NCI-H1105 (cell line): ENCODE measurements at places on chromosomes 2 and 18.
A peak's percentile ranks its signal among the peaks of the same experiment; 100 is the strongest.

DNA sequence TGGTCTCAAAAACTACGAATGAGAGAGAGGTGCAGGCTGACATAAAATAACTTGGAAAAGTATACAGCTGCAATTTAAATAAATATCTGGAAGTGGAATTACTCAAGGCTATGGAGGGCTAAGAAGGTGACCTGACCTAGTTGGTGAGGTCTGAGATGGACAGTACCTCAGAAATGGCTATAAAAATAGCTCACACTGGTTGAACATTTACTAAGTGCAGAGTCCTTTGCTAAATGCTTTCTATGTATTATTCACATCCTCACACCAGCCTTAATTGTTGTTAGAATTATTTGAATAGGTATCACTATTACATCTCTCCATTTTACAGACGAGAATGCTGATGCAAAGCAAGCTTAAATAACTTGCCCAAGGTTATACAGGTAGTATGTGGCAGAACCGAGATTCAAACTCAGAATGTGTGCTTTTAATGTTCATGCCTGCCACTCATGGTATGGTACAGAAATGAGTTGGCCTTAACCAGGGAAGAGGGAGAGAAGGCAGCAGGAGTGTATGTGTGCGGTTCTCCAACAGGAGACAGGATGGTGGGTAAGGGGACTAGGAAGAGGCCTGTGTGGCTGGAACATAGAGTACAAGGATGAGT, 37.4 kb downstream of the MRPL44 start:
- no peak for DNase-seq

GRCh38 chr2:189409131-189409530, 32.1 kb upstream of the WDR75 start:
- DNase-seq = no peak

DNA sequence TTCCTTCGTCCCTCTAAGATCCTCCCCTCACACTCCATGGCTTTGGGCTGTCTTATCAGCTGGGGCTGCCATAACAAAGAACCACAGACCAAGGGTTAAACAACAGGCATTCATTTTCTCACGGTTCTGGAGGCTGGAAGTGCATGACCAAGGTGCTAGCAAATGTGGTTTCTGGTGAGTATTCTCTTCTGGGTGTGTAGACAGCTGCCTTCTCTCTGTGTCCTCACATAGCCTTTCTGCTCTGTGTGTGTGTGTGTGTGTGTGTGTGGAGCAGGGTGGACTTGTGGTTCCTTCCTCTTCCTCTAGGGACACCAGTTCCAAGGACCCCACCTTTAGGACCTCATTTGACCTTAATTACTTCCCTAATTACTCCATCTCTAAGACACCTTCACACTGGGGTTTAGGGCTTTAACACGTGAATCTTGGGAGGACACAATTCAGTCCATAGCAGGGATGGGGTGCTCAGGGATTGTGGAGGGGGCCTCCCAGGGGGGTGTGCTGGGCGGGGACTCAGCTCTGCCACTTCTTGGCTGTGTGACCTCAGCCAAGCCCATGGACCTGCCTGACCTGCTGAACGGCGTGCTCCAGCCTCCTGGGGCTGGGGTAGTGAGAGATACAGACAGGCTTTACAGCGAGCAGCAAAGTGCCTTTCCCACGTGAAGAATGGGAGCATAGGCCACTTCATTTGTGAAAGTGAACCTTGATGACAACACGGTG, 38.0 kb downstream of the ACKR3 start:
- DNase-seq = no peak

- no peak for DNase-seq
Measured at GRCh38 chr2:169822785-169823392, 1.8 kb downstream of the METTL5 start.

DNA sequence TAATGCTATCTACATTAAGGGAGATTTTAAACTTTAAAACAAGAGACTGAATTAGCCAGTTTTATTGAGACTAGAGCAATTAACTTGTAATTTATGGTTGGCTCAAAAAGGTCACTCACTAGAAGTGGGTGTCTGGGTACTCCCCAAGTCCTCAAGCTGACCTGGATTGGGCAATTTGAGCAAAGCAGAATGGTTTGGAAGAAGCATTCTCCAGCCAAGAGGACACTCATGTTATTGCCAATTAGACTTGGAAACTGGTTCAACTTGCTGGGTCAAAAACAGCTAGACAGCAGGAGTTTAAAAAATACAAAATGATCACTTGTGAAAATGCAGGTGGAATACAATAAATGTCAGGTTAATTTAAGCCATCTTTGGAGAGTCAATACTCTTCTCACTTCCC, 29.5 kb upstream of the MYO1B start:
- DNase-seq = no peak

DNA sequence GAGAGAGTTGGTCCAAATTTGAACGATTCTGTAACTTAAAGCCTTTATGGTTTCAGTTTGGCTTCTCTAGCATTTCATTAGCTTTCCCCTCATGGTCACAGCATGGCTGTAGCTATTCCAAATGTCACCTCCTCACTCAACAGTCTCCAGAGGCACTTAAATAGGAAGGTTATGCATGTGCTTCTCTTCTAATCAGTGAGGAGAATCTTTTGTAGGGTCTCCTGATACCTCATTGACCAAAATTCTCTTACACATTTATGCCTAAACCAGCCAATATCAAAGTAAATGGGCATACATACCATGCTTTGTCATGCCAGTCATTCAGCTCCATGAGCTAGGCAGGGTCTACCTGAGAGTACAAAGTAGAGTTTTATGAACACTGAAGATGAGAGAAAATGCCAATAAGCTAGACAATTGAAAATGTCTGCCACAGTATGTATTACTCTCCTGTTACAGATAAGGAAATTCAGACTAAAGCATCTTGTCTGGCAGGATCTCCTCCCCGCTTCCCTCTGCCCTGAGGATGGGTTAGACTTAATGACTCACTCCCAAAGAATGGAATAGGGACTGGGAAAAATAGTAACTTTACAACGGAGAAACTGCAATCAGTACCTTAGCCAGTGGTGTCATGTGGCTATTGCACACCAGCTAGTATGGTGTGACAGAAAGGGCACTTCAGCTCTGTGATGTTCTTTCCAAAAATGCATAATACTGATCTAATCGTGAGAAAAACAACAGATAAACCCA, 15.4 kb downstream of the DSG2 start:
- no peak for DNase-seq

DNA sequence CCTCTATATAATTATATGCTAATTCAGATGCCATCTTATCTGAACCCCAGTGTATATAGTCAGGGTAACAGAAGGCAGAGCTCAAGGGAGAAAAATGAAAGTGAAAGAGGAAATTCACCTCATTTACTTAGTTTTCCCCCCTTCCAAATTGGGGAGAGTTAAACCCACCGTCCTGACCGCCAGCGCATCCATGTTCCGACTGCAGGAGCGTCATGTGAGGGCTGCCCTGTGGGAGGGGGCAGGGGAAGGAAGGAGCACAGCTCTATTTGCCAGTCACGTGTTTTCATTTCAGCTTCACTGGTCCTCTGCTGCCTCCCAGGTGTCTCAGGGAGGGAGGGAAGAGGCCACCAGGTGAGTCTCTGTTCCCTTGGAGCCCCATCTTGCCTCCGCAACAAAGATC, 13.2 kb downstream of the CNNM4 start:
- peak; percentile 59 for DNase-seq

GRCh38 chr18:72637721-72638120, 93.6 kb upstream of the CBLN2 start:
- DNase-seq = no peak

- peak; percentile 84 for DNase-seq
Measured at GRCh38 chr2:234564699-234565098, 67.8 kb upstream of the ARL4C start.

GRCh38 chr2:239882331-239882732, 142.8 kb downstream of the NDUFA10 start:
- DNase-seq = peak; percentile 1
